Mesendoderm (in vitro differentiated cells): ENCODE measurements at places on chromosomes 6 and 20.

- DNase-seq = no peak
Observed at GRCh38 chr6:34736823-34737222, 20.5 kb upstream of the SNRPC start.

DNA sequence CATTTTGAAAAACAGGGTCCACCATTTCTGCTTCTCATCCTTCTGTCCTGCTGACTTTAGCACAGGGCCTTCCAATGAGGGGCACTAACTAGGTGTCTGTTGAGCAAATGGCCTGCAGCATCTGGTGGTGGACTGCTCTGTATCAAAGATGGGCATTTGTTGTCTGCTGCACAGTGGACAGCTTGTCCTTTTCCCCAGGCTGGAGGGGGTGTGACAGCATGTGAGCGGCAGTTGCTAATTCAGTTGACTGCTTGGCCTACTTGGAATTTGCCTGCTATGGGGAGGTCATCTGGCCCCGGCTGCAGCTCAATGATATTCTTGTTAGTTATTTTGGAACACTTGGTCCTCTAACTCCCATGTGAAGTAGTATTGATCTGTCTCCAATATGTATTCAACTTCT, 93.7 kb downstream of the SH3BGRL2 start:
- no peak for DNase-seq

GRCh38 chr6:47278545-47278944, 31.2 kb downstream of the TNFRSF21 start:
- DNase-seq = no peak

- peak; percentile 96 for DNase-seq
Observed at GRCh38 chr6:17167327-17167979, 65.6 kb downstream of the STMND1 start.

DNA sequence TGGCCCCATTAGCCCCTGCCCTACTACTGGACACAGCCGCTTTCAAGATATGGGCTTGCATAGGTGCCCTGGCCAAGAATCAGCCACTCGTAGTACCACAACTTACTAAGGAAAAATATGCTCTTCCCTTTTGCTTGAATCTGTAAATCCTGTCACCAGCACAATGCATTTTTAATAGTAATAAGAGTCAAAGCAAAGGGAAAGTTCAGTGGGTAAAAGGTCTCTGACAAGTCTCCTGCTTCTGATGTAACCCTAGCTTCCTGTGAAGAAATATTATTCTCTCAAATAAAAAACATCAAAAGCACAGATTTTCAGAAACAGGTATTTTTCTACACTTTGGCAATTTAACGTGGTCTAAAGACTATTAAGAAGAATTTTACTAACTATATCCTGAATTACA, 373.8 kb downstream of the GJA1 start:
- no peak for DNase-seq
